ENCODE measurements at places on chromosomes 6 and 20. TPM values are rescaled to one million over a fixed set of nuclear protein-coding genes. Genes with fewer than 3 reads are reported as not detected.

- no peak for DNase-seq
Observed at GRCh38 chr20:20303742-20304141, 64.2 kb upstream of the INSM1 start.

ACOT13 gene
- 2.9 TPM for total RNA-seq

DNA sequence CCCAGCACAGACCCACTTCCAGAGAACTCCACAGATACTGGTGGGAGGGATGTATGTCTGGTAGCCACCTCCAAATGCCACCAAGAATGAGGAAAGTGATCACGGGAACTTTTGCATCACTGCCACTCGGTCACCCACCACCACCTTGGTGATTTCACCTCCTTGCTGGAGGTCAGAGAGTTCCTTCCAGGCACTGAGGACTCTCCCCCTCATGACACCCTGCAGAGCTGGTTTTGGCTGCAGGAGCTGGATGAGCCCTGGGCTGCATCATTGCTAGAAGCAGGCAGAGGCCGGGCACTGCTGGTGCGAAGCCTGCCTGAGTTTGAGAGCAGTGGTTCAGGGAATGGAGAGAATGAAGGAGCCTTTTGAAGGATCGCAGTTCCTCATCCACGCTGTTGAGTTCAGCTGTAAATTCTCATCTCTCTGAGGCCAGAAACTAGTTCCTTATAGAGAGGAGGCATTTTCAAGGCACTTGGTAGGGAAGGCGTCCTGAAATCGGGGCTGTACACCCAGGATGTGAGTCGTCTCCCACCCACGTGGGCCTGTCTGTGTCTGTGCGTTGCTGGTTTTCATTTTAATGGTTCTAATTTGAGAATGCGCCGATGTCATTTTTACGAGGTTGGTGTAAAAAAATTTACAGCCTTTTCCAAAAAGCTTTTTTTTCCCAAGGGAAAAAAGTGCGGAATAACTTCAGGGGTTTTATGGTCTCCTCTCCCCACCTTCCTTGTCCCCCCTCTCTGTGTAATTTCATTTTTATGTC is 25.0 kb downstream of the FOXP4 start:
- DNase-seq, result no peak

- no peak for DNase-seq
Observed at GRCh38 chr6:35181933-35182612, 31.7 kb upstream of the SCUBE3 start.

DNA sequence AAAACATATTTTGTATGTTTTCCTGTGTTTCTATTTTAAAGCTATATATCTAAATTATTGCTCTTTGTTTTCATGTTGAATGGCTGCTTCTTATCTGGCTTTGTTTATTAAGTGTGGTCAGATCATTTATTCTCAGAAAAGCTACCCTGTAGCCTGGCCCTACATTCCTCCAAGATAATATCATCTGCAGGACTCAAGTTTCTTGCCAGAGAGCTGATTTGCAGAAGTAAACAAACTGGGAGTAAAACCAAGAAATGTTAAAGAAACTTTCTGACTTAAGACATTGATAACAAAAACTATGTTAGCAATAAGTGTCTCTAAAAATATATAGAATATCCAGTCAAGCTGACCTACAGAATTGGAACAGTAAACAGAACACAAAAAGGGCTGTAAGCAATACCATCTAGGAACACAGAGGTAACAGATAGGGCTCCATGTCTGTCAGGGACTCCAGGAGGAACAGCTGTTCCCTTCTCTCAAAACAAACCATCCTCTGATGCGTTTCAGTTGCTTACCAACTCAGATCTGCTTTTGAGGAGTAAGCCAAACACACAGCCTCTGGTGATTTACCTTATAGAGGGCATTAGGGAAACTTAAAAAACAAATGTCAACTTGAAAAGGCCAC is 17.5 kb upstream of the CEP85L start:
- no peak for DNase-seq
